ENCODE measurements at places on chromosomes 3 and 15.

DNA sequence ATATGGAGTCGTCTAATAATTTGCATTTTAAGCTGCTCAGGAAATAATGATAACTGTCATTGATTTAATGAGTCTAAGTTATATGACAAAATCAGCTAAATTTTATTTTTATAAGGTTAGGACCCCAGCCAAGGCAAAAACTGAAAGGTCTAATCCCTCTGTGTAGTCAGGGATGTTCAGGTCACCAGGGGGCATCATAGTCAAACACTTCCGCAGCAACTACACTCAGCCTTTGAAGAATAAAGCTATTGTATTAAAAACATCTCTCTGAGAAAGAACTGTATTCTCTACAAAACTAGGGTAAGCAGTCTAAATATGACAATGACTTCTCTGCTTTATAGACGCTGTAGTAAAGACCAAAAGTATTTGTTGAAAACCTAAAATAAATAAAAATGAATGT is 15.0 kb downstream of the INTS14 start:
- DNase-seq = no peak

GRCh38 chr3:50445919-50446318 is 57.5 kb downstream of the CACNA2D2 start:
- DNase-seq = no peak

- DNase-seq = no peak
These were observed 1.8 kb downstream of the CLCN2 start for GRCh38 chr3:184359610-184360009.

- DNase-seq = no peak
These were observed 685.1 kb downstream of the SI start for GRCh38 chr3:164393171-164393570.

- no peak for DNase-seq
These were observed 9.0 kb downstream of the UBXN7 start for GRCh38 chr3:196423044-196423781.

DNA sequence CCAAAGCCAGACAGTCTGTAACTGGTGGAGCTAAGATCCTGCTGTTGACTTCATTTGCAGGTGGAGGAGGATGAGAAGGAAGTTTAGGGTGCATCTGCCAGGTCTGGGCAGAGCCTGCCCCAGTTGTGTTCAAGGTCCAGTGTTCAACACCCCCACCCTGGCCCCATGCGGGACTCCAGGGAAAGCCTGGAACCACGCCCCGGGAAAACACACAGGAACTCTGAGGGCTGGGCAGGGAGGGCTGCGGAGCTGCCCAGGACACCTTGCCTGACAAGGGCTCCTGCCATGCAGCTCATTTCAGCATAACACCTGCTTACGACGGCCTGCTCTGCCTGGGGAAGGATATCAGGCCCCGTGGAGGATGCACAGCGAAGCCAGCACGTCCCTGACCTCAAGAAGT is 286.3 kb downstream of the XXYLT1 start:
- no peak for DNase-seq

- no peak for DNase-seq
These were observed at the start of gene TM4SF18 for GRCh38 chr3:149333176-149333859. Gene TM4SF18 (minus strand): TSS chr3:149333636. CDS start chr3:149333382, 254 bp downstream.

GRCh38 chr3:58071480-58071971 is 63.3 kb downstream of the FLNB start:
- DNase-seq = no peak

DNA sequence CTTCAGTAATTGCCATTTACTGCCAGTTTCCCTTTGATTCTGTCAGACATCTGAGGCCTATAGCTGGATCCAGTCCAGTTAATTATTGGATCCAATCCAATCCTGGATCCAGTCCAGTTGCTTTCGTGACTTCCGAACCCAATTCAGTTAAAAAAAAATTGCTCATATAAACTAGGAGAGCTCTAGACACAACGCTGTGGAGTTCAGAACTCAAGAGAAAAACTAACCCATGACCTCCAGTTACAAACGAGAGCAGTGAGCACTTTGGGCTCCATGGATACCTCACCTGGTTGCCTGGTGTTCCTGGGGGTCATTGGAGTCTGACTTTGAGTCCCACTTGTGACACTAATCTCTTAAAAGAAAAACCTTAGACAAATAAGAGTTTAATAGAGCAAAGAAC is 269.8 kb downstream of the THSD4 start:
- DNase-seq = no peak

DNA sequence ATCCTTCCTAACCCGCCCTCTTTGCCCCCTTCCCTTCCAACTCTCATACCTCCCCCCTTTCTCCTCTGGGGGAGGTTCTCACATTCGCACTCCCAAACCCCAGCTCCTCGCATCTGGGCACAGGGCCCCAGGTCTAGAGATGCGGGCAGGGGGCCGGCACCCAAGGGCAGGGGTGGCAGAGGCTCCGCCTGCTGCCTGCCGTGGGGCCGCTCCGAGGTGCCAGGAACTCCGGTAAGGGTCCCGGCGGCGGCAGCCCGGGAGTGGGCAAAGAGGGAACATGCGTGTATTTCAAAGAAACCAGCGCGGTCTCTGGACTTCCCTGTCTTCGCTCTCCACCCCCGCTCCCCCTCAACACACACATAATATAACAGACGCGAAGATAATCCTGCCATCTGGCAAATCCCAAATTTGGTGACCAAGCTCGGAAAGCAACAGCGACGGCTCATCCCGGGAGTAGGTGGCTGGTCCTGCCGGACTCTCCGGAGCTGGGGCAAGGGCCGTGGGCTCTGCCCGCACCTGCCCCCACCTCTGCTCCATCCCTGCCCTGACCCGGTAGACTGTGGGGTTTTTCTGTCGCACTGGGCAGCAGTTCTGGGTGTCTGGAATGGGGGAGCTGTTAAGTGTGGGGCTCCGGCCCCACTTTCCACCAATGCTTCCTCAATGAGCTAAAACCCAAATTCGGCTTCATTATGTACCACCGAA is 31.0 kb downstream of the NR2F2 start:
- DNase-seq = no peak

GRCh38 chr3:44983484-44983941 is 7.5 kb downstream of the EXOSC7 start:
- DNase-seq = no peak

DNA sequence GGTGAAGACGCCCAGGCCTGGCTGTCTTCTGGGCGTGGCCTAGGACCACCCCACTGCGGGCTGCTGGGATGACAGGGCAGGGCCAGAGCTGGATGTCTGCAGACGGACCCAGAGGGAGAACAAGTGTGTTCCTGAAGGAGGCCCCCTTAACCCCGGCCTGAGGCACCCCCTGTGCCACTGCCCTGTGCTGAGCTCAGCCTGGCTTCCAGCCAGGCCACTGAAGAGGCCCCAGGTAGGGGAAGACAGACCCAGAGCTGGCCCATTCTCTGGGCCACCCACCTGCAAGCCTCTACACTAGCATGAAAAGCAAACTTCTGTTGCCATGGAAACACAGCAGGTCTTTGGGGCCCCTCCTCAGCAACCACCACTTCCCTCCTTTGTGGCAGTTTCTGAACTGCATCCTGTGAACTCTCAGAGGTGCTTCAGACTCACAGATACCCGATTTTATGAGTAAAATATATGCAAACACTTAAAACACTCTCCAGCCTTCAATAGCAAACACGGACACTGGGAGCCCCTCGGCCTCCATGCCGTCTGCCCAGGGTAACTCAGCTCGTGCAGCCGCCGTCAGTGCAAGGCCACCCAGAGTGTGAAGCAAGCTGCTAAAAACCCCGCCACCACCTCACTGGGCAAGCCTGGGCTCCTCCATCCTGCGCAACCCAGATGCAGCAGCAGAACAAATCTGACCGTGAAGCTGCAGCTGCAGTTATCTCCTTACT is 42.5 kb downstream of the CMTM6 start:
- peak; percentile 56 for DNase-seq

GRCh38 chr15:78673476-78673875 is 32.5 kb upstream of the CHRNB4 start:
- DNase-seq = no peak

- DNase-seq = no peak
These were observed 320.8 kb upstream of the NR2E3 start for GRCh38 chr15:71489570-71489969.

GRCh38 chr3:76527773-76528172 is 512.1 kb upstream of the ROBO2 start:
- DNase-seq = no peak

GRCh38 chr3:24518990-24519367 is 24.3 kb upstream of the THRB start:
- no peak for DNase-seq

GRCh38 chr3:144052275-144052674 is 80.7 kb downstream of the DIPK2A start:
- DNase-seq = no peak

DNA sequence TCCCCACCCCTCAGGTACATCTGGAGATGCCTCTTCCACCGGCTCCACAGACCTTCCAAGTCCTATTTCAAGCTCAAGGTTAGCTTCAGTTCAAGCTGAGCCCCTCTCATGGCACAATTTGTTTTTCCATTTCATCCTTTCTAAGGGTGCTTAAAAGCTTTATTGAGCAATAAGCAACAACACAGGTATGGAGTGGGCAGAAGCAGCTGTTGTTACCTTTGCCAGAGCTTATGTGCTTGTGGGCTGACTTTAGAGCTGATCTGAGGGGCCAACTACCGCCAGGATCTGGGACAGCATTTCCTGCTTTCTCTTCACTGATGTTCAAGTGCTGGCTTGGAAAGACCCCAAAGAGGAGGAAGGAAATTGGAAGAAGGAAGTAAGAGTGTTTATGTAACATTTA is 140.0 kb upstream of the KLHL25 start:
- no peak for DNase-seq

DNA sequence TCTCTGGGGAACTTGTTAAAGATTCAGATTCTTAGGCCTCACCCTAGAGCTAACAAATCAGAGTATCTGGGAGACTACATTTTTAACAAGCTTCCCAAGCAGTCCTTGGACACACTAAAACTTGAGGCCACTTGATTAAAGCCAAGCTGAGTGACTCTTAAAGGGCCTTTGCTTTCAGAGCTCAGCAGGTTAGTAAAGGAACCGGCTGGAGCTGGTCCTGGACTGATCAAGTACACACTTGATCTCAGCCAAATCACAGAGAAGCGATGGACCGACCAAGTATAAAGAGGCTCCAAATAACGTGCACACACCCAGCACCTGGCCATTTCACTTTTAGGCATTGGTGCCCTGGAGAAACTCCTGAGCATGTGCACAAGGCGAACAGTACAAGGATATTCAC is 12.9 kb upstream of the TM6SF1 start:
- no peak for DNase-seq

- DNase-seq = no peak
These were observed 51.2 kb upstream of the THRB start for GRCh38 chr3:24545887-24546286.

GRCh38 chr15:25184356-25185155 is 229.8 kb downstream of the SNRPN start:
- no peak for DNase-seq

DNA sequence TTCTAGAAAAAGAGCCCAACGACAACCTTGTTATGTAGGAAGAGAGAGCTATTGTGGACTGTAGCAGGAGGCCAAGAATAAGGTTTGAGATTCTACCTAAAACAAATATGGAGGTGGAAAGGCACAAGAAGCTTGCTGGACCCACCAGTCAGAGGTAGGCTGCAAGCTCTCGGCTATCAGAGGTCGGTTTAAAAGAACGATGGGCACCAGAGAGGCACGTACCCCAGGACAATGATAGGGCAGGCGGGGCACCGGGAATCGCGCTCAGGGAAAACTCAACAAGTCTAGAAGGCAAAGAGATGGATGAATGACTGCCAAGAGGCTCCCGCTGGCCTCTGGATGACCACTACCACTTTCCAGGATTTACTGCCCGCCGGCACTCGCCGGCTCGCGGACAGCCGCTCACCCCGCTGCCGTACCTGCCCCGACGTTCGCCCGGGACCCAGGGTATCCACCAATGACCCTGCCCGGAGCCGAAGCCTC is 1.1 kb downstream of the HDGFL3 start:
- no peak for DNase-seq

GRCh38 chr3:157559401-157559800 is 56.2 kb upstream of the VEPH1 start:
- no peak for DNase-seq

GRCh38 chr3:47605652-47606051 is 27.0 kb upstream of the CSPG5 start:
- no peak for DNase-seq

DNA sequence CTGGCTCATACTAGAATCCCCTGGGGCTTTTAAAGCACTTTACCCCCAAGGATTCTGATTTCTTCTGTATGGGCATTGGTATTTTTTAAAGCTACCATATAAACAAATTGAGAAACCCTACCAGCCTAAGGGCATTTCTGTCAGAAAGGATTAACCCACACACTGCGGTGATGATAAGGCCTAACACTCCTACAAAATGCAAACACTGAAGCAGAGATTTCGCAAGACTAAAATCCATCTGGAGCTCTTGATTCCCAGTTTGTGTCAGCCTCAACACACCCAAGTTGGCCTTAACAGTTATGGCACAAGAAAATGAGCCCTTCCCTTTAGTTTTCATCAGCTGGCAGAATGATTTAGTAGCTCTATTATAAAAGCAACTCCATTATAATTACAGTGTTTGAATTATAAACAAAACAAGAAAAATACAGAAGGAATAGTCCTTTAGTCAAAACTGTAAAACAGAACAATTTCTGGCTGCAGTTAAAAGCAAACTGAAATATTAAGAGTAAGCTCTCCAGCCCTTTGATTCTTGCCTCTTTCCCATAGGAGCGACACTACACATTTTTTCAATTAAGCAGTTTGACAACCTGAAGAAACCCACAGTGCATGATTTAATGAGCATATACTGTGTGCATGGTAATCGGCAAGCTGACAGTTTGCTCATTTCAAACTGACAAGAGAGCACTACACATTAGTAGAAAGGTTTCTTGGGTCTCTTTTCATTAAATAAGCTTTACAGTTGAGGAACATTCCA is 441.2 kb downstream of the FHIT start:
- DNase-seq = no peak

GRCh38 chr3:183500981-183501704 is 54.4 kb downstream of the KLHL6 start:
- DNase-seq = no peak

- no peak for DNase-seq
These were observed 505.8 kb downstream of the SHQ1 start for GRCh38 chr3:72342450-72342849.

DNA sequence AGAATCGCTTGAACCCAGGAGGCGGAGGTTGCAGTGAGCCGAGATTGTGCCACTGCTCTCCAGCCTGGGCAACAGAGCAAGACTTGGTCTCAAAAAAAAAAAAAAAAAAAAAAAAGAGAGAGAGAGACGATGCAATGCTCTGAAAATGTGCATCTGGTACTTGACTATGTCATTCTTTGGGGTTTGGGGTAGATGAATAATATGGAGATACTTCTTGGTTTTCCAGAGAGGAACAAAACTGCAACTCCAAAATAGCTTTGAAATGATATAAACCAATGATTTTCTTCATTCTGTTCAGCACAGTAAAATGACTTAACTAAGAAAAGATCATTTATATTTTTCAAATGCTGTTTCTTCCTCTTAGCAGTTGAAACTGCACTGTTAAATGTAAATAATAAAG is 158.9 kb downstream of the ISL2 start:
- no peak for DNase-seq
